Activated CD4-positive, alpha-beta T cell treated with anti-CD3 and anti-CD28 coated beads for 1 hour (primary cell): ENCODE measurements at places on chromosomes 3 and 15.

GRCh38 chr15:66862111-66862939 is 160.3 kb downstream of the SMAD6 start:
- DNase-seq = no peak

GRCh38 chr15:71472566-71472965 is 337.8 kb upstream of the NR2E3 start:
- DNase-seq = no peak

DNA sequence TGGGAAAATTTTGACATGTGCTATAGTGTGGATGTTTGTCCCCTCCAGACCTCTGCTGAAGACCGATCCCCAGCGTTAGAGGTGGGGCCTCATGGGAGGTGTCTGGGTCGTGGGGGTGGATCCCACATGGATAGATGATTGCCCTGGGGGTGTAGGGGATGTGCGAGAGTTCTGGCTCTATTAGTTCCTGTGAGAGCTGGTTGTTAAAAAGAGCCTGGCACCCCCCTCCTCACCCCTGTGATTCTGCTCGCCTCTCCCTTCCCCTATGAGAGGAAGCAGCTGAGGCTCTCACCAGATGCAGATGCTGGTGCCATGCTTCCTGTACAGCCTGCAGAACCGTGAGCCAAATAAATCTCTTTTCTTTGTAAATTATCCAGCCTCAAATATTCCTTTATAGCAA is 67.4 kb downstream of the ATP10A start:
- DNase-seq = no peak

- DNase-seq = no peak
Measured at GRCh38 chr3:193559100-193559499, 4.4 kb upstream of the ATP13A4 start.

DNA sequence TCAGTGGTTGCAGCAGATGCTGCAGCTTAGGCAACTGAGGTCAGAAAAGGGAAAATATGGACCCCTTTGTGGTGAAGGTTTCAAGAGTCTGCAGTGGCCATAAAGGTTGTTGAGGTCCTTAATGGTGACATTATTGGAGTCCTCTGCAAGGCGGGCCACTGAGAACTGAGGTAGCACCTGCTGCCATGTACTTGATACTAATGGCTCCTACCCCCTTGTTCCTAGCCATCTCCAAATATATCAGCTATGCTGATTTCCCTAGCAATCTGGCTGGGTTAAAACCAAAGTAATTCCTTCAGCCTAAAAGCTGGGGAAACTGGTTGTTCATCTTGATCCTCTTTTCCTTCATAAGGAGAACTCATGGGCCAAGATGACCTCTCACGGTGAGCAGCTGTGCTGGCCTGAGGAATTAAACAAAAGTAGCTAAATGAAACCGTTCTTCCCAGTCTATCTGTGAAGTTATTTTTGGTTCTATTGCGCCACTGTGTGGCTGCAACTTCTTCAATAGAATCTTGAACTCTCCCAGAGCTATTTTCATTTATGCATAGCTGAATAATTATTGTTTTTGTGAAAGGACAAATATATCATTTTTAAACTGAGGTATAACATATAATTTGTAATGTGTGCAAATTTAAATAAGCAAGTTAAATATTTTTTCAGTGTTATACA is 76.1 kb upstream of the PLSCR4 start:
- DNase-seq = no peak

GRCh38 chr3:21752749-21753347 is 1.8 kb upstream of the ZNF385D start:
- DNase-seq = no peak

DNA sequence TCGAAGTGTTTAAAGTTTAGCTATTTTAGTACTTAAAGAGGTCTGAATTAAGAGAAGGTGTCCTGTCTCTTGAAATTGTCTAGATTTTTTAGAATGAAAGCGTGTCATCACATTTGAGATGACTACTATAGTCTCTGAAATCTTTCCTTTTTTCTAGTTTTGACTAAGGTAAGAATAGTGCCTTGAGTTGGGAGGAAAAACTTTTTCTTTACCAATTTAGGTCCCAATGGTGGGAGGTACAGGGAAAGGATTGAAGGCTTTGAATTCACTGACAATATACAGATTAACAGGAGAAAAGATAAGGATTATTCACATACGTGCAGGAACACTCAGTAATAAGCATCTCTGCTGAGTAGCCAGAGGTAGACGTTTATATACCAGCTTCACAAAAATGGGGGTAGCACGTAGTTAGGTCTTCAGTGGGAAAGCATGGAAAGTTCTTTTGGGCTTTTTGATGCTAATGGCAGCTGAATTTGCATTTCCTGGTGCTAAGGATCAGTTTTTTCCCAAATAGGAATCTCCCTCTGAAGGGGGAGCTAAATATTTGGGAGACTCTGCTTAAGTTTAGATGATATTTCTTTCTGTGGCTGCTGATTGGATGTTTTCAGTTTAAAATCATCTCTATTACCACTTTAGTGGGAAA is 88.1 kb downstream of the VPS8 start:
- DNase-seq = no peak

DNA sequence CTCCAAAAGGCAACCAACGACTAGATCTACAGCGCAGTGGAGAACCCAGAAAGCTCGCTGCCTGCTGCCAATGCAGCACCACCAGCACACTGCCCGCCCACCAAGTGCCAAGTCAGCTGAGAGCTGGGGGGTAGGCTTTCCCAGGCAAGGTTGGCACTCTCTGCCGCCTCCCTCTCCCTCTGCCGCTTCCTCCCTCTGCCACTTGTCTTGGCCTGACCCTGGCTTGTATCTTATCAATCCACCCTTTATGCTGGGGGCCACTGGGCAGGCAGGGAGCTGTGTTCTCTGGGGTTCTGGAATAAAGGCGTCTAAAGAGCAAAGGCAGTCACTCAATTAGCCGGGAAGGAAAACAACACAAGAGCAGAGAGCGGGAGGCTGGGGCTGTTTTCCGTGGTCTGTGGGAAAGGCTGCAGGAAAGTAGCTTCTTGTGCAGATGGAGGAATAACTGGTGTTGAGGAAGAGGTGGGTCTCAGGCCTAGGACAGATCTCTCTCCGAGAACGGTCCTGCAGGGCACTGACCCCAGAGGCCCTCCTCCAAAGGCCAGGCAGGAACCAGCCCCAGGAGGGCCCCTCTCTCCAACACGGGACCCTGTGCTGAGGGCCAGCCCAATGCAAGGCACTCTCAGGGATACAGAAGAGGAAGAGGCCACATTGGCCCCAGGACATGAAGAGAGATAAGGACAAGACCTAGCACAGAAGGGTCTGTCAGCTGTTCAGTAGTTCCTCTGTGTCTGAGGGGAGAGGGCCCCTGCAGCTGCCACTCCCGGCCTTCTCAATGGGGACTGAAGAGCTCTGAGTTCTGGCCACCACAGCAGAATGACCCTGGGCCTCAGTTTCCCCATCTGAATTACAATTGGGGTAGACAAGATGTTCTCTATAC is 30.8 kb downstream of the ACSBG1 start:
- no peak for DNase-seq

DNA sequence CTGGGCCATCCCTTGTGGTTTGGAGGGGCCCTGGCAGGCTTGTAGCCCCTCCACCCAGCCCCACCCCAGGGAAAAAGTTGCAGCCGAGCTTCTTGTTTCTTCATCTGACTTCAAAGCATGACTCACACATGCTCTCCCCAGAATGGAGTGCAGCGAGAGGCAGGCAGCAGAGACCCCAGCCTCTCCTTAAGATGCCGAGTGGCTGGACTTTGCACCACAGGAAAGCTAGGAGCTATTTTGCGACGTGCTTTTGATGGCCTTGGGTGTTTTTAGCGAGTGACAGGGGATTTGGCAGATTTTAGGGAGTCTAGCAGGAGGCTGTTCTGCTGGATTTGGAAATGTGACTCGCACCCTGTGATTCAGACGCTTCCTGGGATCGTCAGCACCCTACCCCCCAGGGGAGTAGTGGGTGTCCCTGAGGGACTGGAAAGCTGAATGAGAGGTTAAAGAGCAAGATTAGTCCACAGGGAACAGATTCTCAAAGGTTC is 14.2 kb downstream of the BAHD1 start:
- no peak for DNase-seq

DNA sequence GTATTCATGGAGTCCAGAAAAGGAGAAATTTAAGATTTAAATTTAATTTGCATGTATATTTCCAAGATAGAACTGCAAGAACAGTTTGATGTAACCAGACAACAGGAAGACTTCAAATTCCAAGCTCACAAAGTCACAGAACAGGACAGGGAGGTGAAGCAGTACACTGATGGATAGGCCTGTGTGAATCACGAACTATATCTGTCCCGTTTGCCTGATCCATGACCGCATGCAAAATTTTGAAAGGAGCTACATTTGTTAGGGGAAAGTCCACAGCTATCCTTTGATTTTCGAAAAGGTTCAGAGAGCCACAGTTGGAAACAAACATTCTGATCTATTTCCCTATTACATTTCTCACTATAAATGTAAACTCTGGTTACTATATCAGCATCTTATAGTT is 79.5 kb upstream of the SLC12A8 start:
- DNase-seq = no peak

GRCh38 chr3:45137656-45138181 is 8.5 kb downstream of the CDCP1 start:
- no peak for DNase-seq

DNA sequence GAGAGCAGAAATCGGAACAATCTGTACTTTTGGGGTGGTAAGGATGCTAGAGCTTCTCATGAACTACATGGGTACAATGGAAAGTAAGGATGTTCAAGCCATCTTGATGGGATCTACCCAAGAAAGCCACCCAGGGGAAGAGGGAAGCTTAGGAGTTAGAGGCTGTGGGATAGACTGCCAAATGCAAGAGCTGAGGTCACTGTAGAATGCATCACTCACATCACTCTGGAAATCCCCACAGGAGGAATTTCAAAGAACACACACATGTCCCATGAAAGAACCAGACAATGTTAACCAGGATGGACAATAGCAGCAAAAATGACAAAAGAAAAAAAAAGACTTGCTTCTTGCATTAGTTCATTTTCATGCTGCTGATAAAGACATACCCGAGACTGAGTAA is 32.8 kb upstream of the UBE2E2 start:
- DNase-seq = no peak

DNA sequence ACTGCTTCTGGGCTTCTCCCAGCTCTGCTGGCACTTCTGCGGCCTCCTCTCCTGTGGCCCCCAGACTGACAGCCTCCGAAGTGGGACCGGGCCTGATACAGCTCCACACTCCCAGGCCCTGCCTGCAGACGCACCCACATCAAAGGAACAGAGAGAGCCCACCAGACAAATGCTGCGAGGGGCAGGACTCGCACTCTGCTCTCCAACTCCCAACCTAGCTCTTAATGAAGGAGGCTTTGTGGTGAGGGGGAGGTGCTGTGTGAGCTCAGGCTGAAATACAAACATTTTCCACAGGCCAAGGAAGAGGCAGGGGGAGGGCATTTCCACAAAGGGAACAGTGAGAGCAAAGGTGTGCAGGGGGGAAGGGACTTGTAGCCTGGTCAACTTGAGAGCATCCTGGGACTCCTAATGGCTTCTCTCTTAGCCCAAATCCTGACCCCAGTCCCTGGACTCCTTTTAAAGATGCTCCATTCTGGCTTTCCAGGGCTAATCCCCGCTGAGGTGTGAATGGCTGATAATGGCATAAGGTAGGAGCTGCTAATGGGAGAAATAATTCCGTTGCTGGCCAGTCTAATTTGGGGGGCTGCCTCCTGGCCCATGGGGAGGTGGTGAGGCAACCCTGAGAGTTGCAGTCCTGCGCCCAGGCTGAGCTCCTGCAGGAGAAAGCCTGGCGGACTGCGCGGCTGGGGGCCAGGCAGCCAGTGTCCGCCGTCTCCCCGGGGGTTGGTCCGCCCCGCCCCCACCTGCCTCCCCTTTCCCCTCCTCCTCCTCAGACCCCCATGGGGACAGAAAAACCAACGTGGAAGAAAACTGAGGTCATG is 9.6 kb downstream of the LINGO1 start:
- DNase-seq = no peak

DNA sequence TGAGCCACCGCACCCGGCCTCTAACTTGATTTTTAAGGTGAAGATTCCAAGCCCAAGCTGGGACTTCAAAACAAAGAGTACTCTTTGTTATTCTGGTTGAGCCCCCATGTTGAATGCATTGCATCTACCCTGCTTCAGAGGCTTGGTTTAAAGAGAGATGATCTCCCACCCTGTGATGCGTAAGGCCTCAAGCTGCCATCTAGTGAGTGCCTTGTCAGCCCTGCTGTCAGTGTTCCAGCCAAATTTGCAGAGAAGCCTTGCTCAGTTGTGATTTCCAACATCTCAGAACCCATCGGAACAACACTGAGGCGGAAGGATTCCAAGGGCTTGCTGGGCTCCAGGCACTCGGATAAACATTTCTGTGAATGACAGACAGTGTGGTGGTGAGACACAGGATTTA is 210.7 kb upstream of the RGMA start:
- DNase-seq = no peak

DNA sequence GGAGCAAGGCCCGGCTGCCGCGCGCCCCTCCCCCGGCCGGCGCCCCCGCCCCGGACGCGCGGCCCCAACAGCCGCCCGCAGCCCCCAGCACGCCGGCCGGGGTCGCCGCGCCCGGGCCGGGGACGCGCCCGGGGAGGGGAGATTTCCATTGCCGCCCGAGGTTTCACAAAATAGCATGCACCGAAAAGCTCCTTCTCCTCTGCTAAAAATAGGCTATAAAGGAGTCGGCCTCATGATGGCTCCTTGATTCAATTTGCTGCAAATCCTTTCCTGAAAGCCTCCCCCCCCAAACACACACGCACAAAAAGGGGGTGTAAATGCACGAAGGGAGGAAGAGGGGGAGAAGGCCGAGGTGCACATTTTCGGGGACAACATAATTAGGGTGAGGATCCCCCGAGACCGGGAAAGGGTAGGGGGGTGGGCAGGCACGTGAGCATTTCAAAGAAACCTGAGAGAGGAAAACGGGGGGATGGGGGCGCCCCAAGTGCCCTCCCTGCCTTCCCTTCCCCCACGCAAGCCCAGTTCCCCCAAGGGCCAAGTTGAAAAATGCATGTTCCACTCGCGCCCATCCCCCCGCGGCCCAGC is 734 bp downstream of the TBL1XR1 start:
- peak; percentile 23 for DNase-seq

DNA sequence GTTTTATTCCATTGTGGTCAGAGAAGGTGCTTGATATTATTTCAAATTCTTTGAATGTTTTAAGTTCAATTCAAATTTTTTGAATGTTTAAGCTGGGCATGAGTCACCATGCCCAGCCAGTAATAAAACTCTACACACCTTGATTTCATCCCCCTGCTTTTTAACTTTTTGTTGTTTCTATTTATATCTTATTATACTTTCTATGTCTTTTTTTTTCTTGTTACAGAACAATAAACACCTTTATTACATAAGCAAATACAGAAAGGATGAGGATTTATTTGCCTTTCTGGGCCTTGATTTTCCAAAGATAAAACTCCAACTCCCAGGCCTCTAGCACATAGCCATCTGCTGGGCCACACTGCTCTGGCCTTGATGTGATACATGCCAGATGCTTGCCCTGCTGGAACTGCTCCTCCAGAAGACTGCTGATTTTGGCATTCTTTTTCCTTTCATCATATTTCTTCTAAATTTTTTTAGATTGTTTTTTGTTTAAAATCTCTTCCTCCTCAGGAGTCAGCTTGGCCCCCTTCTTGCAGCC is 14.0 kb downstream of the DNAH12 start:
- DNase-seq = no peak

GRCh38 chr3:122100083-122100482 is 44.9 kb downstream of the CD86 start:
- DNase-seq = no peak

- no peak for DNase-seq
Measured at GRCh38 chr3:2568929-2569328, 470.3 kb downstream of the CNTN4 start.
